ENCODE measurements at places on chromosomes 7 and 10.

DNA sequence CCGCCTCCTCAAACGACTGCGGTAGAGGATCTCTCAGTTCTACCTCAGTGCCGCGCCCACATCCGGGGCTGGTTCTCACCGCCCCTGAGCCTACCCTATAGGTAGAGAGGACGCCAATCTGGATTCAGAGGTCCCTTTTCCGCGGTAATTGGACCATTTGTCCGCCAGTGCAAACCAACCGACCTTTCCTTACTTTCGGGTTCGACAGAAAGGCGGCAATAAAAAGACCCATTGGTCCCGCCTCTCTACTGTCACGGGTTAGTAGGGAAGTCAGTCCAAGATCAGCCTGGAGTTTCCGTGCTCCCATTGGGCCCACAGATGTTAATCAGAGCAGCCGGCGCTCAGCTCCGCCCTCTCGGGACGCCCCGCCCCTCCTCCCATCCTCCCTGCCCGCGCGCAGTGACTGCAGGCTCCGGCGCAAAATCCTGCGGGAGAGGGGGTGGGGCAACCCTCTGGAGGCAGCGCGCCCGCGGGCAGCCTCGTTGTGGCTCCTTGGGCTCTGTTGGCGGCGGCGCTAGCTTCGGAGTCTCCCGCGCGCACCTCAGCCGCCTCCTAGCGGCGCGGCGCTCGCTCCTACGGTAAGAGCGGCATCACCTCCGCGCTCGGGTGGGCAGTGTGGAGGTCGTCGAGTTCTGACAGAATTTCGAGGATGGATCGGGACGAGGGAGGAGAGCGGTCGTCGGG, at the start of the genes PHTF2 and TMEM60:
Gene PHTF2 (plus strand): TSS at position 380 of the 684 bp plus-strand sequence.
Gene TMEM60 (minus strand): TSS at position 41 of the 684 bp plus-strand sequence. CDS start 4,061 bp downstream, outside the sequence.
- peak; percentile 100 for DNase-seq

DNA sequence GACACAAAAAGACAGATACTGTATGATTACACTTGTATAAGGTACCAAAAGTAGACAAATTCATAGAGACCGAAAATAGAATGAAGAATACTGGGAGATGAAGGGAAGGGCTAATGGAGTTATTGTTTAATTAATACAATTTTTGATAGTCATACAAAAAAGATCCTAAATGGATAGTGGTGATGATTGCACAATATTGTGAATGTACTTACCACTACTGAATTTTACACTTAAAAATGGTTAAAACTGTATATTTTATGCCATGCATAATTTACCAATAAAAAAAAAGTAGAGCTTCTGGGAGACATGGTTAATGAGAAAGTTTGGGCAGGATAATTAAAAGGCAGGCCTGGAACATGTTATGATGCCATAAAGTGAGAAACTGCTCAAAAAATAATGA, 119.0 kb downstream of the ZPBP start:
- no peak for DNase-seq

DNA sequence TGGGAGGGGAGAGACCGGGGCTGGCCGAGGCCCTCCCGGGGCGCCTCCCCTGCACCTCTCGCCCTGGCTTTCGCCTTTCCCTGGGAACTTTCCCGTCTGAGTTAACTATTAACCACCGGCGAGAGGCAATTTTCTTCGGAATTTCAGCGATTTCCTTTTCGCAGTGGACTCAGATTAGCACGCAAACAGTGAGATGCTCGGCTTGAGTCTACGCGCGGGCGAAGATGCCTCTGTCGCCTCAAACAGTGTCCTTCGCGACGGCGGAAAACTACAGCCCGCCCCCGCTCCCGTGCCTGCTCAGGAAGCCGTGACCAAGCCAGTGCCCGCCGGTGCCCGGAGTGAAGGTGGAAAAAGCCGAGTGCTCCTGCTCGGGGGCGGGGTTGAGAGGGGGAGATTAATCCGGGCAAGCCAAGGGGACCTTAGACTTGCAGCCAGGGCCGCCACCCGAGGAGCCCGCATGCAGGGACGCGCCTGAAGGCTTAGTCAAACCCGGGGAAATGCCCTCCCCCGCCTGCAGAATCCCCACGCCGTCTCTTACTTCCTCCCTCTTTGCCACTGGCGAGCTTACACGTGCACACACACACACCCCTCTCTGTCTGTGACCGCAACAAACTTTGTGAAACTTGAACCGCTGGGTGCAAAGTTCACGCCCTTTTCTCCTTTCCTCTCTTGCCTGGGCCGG, 14.5 kb upstream of the PAX2 start:
- DNase-seq = no peak

- no peak for DNase-seq
Measured at GRCh38 chr7:108324053-108325038, 131.9 kb downstream of the NRCAM start.

DNA sequence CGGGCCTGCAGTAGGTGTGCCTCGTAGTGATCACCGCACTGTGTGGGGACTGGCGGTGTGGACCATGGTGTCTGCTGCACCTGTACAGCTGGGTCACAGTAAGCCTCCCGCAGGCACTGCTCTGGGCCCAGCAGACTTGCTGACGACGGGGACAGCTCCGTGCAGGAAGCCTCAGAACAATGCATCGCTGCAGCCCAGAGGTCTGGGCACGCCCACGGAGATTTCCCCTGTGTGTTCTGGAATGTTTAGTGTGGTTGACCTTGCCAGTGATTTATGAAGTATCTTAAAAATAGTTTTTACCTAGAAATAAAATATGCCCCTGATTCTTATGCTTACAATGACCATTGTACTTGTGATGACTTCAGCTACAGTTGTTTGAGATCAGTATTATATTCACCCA, 59.1 kb upstream of the ZNF32 start:
- no peak for DNase-seq

DNA sequence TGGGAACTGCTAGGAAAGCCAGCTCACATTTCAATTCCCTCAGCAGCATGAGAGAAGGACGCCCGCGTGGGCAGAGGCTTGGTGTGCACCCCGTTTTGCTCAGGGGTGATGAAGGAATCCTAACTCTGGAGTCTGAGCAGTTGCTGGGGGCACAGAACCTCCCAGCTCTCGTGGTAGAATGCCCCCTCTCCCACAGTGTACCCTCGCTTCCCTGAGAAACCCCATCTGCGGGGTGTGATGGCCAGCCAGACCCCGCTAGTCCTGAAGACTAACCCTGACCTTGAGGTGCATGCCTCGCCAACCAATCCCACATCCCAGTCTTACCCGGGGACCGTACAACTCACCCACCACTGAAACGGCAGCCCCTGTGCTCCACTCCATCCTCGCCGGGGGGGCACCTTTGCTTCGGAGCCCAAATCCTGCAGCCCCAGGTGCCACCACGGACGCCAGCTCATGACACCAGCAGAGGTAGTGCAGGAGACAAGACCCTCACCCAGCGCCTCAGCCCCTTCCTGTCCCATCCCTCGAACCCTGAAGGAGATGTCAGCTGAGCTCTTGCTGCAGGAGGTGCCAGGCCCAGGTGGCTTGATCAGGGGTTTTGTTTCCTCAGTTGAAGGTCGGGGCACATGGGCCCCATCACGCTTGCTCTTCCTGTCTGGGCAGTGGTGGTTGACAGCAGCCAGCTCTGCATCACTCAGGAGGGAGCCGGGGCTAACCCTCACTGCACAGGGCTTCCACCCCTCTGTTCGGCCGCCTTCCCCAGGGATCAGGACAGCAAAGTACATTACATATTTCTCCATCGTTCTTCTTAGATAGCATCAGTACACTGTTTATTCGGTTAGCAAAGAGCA, 236.5 kb downstream of the MGMT start:
- no peak for DNase-seq

DNA sequence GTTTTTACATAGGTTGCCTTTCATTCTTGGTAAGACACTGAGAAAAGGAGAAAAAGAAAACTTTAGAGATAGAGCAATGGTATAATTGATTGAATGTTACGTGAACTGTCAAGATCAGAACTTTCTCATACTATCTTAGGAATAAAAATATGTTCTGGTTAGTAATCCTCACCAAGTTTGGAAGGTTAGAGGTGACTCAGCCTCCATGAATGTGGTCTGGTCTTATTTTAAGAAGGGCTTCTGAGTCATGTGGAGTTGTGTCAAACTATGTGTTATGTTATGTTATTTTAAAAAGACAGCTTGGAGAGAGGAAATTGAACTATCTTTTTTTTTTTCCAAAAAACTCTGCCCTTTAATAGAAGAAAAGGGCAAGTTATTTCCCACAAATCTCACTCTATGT, 458.6 kb upstream of the KLF6 start:
- DNase-seq = peak; percentile 95

GRCh38 chr7:129122751-129123509, 21.6 kb upstream of the TSPAN33 start:
- no peak for DNase-seq

DNA sequence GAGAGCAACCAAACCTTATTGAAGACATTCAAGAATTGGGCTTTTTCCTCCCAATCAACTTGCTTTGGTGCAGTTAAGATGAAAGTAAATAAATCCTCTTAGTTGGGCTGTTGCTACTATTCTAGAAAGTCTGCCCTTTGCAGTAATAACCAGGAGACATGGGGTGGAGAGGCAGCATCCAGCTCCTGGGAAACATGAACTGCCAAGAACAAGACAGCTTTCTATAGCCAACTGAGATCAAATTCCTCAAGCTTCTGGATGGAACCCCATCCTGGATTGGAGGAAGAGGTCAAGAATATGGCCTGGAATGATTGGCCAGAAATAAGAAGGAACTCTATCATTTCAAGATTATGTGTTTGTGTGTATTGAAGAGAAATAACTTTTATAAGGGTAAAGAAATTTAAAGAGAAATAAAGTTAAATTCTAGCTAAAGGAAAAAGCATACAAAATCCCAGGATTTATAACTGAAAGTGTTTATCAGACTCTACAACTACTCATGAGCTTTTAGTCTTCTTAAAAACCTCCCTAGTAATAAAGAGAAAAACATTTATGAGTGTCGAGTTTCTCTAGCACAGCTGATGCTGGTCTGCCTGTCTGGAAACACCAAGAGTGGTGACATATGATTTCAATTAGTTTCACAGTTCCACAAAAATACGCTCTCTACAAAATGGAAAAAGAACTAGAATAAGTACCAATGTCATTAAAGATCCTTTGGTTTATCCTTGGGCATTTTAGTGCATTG, 70.1 kb upstream of the COL1A2 start:
- peak; percentile 61 for DNase-seq

DNA sequence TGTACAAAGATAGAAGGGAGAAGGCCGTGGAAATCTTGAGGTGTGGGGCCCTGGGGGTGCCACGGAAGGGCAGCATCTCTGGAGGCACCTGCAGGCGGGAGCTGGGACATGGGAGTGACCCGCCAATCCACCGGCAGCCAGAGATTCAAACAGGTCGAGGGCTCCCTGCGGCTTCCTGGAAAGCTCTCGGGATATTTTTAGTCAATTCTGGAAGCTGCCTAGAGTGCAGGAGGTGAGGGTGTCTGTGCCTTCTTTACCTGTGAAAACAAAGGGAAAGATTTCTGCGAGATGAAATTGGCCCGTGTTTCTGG, 16.6 kb downstream of the MNX1 start:
- no peak for DNase-seq

DNA sequence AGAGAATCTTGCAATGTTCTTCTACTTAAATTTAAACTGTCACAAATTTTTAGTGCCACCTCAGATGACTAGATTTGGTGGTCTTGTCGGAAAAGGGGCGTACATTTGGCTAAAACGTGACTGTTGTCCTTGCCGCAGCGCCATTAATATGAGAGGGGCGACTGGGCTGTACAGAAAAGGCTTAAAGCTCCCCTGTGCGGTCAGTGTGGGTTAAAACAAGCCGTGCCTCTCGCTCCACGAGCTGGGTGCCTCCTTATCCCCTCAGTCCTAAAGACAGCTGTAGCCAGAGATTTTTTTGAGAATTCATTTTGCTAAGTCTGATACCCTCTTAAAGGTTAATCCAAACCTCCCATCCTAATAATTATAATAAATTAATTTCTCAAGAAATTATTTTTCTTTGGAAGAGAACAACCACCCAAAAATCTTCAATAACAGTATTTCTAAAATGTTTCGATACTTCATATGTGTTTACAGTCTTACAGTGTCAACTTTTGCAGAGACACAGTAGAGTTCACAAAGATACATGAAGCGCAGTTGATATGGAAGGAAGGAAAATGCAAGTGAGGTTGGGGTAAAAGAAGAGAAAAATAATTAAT, 68.6 kb downstream of the C7orf25 start:
- DNase-seq = peak; percentile 70

DNA sequence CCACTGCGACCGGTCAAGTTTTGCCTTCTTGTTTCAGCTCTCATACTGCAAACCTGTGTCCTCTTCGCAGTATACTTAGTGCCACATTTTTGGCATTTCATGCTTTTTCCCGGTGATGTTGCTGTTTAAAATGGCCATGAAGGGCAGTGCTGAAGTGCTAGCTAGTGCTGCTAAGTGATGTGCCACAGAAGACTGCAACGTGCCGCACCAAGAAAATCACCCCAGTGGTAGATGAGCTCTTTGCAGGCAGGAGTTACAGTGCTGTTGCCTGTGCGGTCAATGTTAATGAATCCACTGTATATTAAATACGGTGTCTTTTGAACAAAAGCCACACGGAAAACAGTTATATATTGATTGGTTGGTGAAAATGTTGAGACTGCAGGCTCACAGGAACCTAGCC, 120.3 kb downstream of the ANLN start:
- no peak for DNase-seq

- peak; percentile 76 for DNase-seq
Measured at GRCh38 chr10:92972066-92972870, 88.3 kb upstream of the CYP26C1 start.

- DNase-seq = no peak
Measured at GRCh38 chr10:53664282-53665019, 891.9 kb upstream of the MBL2 start.
